GM23338 (cell line): ENCODE measurements at places on chromosomes 1 and 21. TPM values are rescaled to one million over a fixed set of nuclear protein-coding genes. Genes with fewer than 3 reads are reported as not detected.

- no peak for DNase-seq
These were observed 533.7 kb upstream of the PKN2 start for GRCh38 chr1:88150330-88150729.

- no peak for DNase-seq
These were observed 26.1 kb downstream of the MAN1C1 start for GRCh38 chr1:25642574-25643108.

DNA sequence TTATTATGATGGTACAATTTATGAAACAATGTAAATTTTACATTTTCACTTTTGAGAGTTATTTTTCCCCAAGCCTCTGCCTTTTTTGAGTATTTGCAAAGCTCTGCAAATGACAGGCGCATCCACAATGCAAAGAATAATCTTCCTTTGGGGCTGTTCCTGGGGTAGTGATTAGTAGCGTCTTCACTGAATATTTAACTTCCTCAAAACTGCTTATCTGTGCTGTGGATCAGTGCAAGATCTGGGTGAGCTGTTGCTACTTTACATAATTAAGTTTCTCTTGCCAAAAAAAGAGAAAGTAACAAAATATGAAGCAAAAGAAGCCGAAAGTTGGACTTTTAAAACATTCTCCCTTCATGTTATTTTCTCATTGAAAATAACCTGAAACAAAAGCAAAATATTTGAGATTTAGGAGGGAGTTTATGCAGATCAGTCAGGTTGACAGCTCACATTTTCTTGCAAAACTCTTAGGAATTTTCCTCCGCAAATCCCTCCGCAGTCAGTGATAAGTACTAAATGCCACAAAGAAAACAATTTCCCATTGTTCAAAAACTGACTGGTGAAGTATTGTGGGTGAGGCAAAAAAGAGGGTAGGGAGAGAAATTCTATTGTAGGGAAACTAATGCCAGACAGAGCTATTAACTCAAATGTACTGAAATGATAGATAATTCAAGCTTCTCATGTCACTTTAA, 276.4 kb upstream of the B3GALT2 start:
- peak; percentile 45 for DNase-seq

- DNase-seq, result no peak
These were observed 57.5 kb upstream of the CPLANE2 start for GRCh38 chr1:16294219-16295212.

DNA sequence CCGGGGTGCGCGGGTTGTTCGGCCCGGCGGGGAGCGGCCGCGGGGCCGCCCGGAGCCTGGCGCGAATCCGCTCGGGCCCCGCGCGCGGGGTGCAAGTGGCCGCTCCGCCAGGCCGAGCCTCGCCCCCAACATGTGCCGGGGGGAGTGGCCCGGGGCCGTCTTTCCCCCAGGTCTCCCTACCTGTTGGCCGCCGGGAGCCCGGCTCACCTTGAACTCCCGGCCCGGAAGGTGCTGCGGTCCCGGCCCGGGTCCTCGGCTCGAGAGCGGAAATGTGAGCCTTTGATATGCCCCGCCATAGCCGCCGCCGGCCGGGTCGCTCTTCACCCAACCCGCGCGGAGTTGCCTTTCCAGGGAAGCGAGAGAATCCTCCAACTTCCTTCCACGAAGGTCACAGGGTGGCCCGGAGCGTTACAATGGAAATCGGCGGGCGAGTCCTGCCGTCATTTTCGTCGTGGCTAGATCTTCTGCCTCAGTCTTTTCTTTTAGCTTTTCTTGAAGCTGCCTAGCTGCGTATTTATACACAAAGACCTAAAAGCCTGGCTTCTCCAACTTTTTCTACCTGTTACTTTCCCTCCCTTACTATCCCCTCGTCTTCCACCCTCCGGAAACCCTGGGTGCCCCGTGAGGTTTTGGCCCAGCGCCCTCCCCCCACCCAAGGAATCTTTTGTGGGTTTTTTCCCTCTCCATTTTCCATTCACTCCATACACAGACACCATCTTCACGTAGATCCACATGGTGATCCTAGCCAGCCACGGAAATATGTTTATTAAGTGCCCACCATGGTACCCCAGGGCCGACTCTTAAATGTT, 867 bp downstream of the PTGFRN start:
- DNase-seq, result peak; percentile 79

GRCh38 chr1:156654700-156655099, 12.8 kb downstream of the BCAN start:
- DNase-seq, result no peak

DNA sequence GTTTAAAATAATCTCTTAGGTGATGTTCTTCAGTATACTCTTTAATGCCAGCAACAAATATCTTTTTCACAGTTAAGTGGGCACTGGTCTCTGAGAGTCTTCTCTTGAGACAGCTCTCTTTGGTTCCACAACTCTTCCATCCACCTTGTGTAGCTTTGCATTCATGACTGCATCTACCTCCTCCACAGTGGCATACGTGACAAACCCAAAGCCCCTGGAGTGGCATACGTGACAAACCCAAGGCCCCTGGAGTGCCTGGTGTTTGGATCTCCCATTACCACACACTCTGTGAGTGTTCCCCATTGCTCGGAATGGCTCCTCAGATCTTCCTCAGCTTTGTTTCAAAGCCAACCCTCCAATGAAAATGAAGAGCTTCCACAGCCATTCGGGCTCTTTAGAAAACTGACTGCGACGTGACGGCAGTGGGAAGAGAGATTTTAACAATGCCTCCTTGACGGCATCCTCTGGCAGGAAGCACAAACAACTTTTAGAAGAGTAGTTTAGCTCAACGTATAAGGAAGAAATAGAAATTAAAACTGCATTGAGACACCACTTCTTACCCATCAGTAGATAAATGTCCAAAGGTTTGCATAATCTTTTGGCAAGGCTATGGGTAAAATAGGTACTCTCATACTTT, 45.8 kb downstream of the SLC30A7 start:
- DNase-seq, result no peak

GRCh38 chr21:45291613-45292398, 4.1 kb upstream of the POFUT2 start:
- no peak for DNase-seq

DNA sequence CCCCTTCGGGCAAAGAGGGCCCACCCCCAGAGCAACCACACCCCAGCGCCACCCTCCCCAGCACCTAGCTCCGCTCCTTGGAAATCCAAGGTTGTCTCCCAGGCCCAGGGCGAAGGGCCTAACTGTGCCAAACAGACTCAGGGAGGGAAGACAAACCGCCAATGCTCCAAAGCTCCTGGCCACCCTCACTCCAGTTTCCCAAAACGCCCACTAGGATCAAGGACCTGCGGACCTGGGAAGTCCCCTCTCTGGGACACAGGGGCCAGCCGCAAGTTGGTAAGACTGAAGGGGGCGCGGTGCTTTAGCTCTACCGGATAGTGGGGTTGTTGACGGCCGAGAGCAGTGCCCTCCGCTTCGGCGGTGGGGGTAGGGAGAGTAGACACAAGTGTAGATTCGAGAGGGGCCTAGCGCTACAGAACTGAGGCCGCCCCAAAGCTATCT, 581 bp downstream of the IRF6 start:
- peak; percentile 89 for DNase-seq

Gene TBX19
- 0.76 and 0.85 TPM in 2 replicates for polyA plus RNA-seq

Gene IRF6
- 4.5 and 4.6 TPM in 2 replicates for polyA plus RNA-seq

Gene FLVCR1
- 60.2 and 60.5 TPM in 2 replicates for polyA plus RNA-seq
